ENCODE measurements at places on chromosomes 6 and 20.

GRCh38 chr6:166469426-166469961 is 86.8 kb upstream of the MPC1 start:
- no peaks in the 10 kb centered on the region for H3K36me3 ChIP-seq
- H3K4me3 ChIP-seq, result no peak overlapping the region
- H3K27ac ChIP-seq, result no peak overlapping the region
- no peak for DNase-seq
- H3K4me1 ChIP-seq, result no peaks in the 10 kb centered on the region

- H3K4me1 ChIP-seq, result peaks cover 27% of the 10 kb centered on the region
- no peaks in the 10 kb centered on the region for H3K36me3 ChIP-seq
- H3K4me3 ChIP-seq, result no peak overlapping the region
- no peak overlapping the region for H3K27ac ChIP-seq
- no peaks in the 10 kb centered on the region for H3K27me3 ChIP-seq
These were observed 102.5 kb upstream of the ASF1A start for GRCh38 chr6:118791499-118791898.

DNA sequence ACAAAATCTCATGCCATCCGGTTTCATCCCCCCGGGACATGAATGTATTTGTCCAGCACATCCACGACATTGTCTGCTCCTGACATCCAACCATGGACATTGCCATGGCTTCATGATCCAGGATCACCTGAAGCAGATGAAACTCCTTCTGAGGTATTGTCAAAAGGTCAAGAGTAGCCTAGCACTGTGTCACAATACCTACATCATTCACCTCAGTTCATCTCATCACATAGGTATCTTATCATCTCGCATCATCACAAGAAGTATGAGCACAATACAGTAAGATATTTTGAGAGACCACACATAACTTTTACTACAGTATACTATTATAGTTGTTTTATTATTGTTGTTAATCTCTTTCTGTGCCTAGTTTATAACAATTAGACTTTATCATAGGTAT is 33.5 kb downstream of the ZNF184 start:
- no peak overlapping the region for H3K27ac ChIP-seq
- no peaks in the 10 kb centered on the region for H3K4me1 ChIP-seq
- no peak for DNase-seq

DNA sequence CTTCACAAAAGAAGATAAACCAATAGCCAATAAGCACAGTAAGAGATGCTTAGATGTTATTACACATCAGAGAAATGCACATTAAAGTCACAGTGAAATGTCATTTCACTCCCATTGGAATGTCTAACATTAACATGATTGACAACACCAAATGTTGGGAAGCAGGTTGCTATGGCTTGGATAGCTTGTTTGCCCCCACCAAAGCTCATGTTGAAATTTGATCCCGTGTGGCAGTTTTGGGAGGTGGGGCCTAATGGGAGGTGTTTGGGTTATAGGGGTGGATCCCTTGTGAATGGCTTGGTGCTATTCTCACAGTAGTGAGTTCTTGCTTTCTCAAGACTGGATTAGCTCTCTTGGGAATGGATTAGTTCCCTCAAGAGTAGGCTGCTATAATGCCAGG is 44.8 kb downstream of the MRAP2 start:
- no peak overlapping the region for H3K4me3 ChIP-seq
- no peak for DNase-seq
- H3K27ac ChIP-seq, result no peak overlapping the region
- no peaks in the 10 kb centered on the region for H3K4me1 ChIP-seq
- no peaks in the 10 kb centered on the region for H3K27me3 ChIP-seq
- no peaks in the 10 kb centered on the region for H3K36me3 ChIP-seq

DNA sequence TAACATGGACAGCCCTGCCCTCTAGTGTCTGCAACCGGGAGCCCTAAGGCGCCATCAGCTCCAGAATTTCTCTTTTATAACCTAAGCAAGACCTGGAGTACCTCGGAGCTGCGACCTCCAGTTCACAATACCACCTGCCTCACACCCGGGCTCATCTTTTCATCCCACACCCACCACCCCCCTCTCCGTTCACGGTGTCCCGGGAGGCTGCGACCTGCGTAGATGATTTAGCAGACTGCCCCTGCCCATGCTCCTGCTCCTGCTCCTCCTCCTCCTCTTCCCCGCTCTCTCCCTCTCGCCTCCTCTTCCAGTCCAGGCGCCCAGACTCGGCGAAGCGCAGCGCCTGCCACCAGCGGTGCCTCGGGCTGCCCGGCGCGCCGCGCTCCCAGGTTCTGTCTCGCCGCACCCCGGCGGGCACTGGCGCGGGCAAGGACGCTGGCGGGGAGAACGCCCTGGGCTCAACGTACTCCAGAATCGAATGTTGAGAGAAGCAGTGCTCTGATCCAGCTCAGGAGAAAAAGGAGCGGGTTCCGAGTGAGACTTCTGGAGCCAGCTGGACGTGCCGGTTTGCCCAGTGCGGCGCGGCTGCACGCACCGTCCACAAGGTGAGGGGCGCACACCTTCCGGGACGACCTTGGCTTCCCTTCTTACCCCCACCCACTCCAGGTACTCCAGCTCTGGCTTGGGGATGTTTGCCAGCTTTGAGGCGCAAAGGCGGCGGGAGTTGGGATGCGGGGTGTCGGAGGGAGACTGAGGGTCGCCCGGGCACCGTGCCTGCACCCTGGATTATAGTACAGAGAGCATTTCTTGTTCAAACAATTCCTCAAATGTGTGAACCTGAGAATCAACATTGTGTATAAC is at the start of gene HTR1E:
Gene HTR1E (plus strand): TSS at position 310 of the 861 bp plus-strand sequence. CDS start 77,807 bp downstream, outside the sequence.
- H3K4me3 ChIP-seq, result no peak within 1 kb of the TSS
- peaks cover 10% of the 10 kb centered on the region for H3K27me3 ChIP-seq
- H3K27ac ChIP-seq, result no peak within 1 kb of the TSS
- H3K36me3 ChIP-seq, result no peaks in the 10 kb centered on the region
- no peak for DNase-seq

- DNase-seq, result no peak
- no peak overlapping the region for H3K27ac ChIP-seq
- H3K4me3 ChIP-seq, result no peak overlapping the region
- no peaks in the 10 kb centered on the region for H3K4me1 ChIP-seq
- no peaks in the 10 kb centered on the region for H3K27me3 ChIP-seq
These were observed 70.9 kb downstream of the IBTK start for GRCh38 chr6:82176616-82177015.

DNA sequence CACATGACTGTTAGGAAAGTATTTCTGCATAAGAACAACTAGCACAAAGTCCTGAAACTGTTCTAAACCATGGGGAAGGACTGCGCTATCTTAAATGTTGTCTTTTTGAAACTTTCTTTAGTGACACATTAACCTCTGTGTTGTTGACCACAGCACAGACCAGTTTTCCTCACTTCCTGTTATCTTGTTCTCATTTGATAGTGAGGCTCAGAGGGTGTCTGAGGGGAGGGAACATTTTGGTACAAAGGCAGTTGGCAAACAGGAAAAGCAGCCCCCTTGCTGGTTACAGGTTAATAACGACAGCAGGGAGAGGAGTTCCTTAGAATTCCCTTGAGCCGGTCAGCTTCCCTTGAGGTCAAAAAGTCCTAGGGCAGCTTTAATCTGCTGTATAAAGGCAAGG is 143.5 kb upstream of the BMP2 start:
- no peak for DNase-seq
- no peaks in the 10 kb centered on the region for H3K36me3 ChIP-seq
- no peak overlapping the region for H3K27ac ChIP-seq

GRCh38 chr20:45833883-45834796 is 541 bp downstream of the SNX21 start:
- no peak overlapping the region for H3K4me3 ChIP-seq
- no peaks in the 10 kb centered on the region for H3K36me3 ChIP-seq
- no peak overlapping the region for H3K27ac ChIP-seq
- peaks cover 19% of the 10 kb centered on the region for H3K4me1 ChIP-seq
- peak; percentile 30 for DNase-seq

DNA sequence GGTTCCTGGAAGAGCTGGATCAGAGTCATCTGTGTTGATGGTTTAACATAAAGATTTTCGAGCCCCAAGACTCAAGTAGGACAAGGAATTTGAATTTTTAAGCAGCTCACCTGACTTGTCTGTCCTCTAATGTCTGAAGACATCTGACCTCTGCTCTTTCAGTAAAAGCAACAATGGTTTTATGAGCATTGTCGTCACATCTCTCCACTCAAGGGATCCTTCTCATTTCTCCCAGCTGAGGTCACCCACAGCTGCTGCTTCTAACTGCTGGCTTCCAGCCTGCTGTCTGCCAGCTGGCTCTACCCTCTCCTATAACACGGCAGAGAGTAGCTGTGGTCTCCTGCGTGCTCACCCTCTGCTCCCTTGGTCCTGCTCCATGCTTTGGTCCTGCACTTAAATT is 24.7 kb upstream of the HDAC2 start:
- H3K27ac ChIP-seq, result no peak overlapping the region
- no peaks in the 10 kb centered on the region for H3K36me3 ChIP-seq
- peaks cover 3% of the 10 kb centered on the region for H3K27me3 ChIP-seq
- H3K4me3 ChIP-seq, result no peak overlapping the region
- H3K4me1 ChIP-seq, result no peaks in the 10 kb centered on the region

DNA sequence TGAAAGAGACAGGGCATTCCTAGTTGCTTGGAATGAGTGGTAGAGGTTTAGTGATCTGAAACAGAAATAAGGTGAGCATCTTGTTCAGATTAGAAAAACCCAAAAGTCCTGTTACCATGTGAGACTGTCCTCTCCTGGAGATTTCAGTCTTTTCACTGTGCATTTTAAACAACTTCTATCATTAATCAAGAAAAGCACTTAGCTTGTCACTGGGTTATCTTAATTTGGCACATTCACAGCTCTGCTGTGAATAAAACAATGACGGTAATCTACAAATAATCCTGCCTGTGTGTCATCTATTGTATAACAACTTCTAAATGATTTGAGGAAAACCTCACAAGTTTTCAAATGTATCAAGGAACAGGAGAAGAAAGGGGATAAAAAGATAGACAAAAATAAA is 9.5 kb upstream of the SMIM8 start:
- no peak overlapping the region for H3K4me3 ChIP-seq
- H3K27me3 ChIP-seq, result peaks cover 19% of the 10 kb centered on the region
- H3K36me3 ChIP-seq, result no peaks in the 10 kb centered on the region
- H3K4me1 ChIP-seq, result no peaks in the 10 kb centered on the region
- no peak for DNase-seq
- H3K27ac ChIP-seq, result no peak overlapping the region

GRCh38 chr6:110355727-110356126 is 2.4 kb downstream of the METTL24 start:
- H3K36me3 ChIP-seq, result no peaks in the 10 kb centered on the region
- no peak for DNase-seq
- H3K4me1 ChIP-seq, result peaks cover 3% of the 10 kb centered on the region
- H3K27me3 ChIP-seq, result peaks cover 21% of the 10 kb centered on the region
- H3K4me3 ChIP-seq, result no peak overlapping the region

DNA sequence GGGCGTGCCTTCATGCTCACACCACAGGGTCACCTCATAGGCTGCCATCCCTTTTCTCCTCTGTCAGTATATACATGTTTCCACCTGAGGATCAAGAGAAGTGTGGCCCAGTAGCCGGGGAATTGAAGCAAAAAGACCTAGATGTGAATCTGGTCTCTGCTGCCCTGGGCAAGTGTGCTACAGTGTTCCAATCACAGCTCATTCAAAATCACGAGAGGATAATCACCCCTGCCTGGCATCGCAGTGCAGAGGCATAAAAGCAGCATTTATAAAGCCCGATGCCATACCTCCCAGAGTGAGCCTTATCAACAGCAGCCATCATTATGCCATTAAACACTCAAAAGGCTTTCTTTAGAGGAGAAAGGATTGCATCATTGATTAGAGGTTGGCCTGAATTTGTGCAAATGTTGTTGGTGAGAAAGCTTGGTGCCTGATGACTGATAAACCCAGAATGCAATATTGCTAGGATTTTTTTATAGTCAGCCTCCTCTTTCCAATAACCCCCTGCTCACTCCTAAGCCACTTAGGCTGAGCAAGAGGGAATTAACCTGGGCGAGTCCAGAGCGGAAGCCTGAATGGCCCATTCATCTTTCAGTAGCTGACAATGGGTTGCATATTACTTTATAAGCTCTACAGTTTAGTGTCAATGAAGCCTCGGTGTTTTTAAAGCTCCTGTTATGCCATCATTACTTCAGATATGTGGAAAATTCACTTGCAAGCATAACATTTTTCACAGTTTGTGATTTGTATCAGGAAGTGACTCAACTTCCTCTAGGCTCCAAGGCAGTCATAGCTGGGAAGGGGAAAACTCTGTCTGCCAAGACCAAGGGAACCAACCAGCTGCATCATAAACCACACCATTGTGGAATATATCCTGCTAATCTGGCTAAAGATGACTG is 92.5 kb upstream of the NXT1 start:
- no peaks in the 10 kb centered on the region for H3K4me1 ChIP-seq
- H3K4me3 ChIP-seq, result no peak overlapping the region

GRCh38 chr6:60754879-60755278 is 1531.1 kb downstream of the KHDRBS2 start:
- H3K4me3 ChIP-seq, result no peak overlapping the region
- H3K27me3 ChIP-seq, result no peaks in the 10 kb centered on the region
- DNase-seq, result no peak
- H3K36me3 ChIP-seq, result no peaks in the 10 kb centered on the region
- H3K4me1 ChIP-seq, result no peaks in the 10 kb centered on the region

GRCh38 chr20:4162766-4163165 is 147.4 kb upstream of the RNF24 start:
- DNase-seq, result no peak
- no peaks in the 10 kb centered on the region for H3K36me3 ChIP-seq
- H3K4me3 ChIP-seq, result no peak overlapping the region
- no peak overlapping the region for H3K27ac ChIP-seq
- no peaks in the 10 kb centered on the region for H3K27me3 ChIP-seq
- H3K4me1 ChIP-seq, result no peaks in the 10 kb centered on the region

GRCh38 chr20:50792708-50793574 is 1.9 kb upstream of the BCAS4 start:
- no peak for DNase-seq
- H3K27me3 ChIP-seq, result no peaks in the 10 kb centered on the region
- H3K36me3 ChIP-seq, result no peaks in the 10 kb centered on the region
- H3K4me1 ChIP-seq, result peaks cover 20% of the 10 kb centered on the region
- H3K27ac ChIP-seq, result no peak overlapping the region

DNA sequence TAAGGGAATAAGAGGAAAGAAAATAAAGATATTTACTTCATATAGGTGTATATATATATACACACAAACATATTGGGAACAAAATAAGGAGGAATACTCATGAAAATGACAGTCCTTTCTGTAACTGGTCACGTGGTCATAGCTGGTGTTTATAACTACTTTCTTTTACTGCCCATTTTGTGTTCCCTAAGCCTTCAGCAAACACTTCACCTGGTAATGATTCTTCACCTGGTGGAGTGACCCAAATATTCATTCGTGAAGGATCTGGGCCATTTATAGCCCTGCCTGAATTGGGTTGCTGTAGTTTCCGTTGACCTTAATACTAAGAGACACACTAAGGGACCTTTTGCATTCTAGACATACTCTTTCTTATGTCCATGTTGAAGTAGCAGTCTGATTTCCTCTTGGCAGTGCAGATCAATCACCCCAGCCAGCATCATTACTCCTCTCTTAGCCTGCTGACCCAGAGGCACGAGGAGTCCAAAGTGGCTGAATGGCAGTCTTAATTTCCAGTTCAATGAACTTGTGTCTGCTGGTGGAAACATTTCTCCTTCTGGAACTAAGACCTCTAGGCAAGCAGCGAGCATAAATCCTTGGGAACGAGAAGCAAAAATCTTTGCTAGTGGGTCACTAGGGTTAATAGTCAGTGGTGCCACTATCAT is 39.9 kb upstream of the IYD start:
- H3K36me3 ChIP-seq, result no peaks in the 10 kb centered on the region
- H3K27me3 ChIP-seq, result no peaks in the 10 kb centered on the region
- H3K4me1 ChIP-seq, result no peaks in the 10 kb centered on the region
- H3K4me3 ChIP-seq, result no peak overlapping the region
- H3K27ac ChIP-seq, result no peak overlapping the region
- DNase-seq, result no peak

Measured in CD4-positive, CD25-positive, alpha-beta regulatory T cell (primary cell).